Activated CD4-positive, alpha-beta memory T cell treated with anti-CD3 and anti-CD28 coated beads, Interleukin-2, amount 10 ng/mL, durations not matched to agents 7 days and 5 days (primary cell): ENCODE measurements at places on chromosomes 3 and 15. TPM values are rescaled to one million over a fixed set of nuclear protein-coding genes. Genes with fewer than 3 reads are reported as not detected.
A peak's percentile ranks its signal among the peaks of the same experiment; 100 is the strongest.

Gene KY
- total RNA-seq: not detected

Gene EPHB1
- total RNA-seq: 0.80 TPM

Gene RHOA
- total RNA-seq: 505 TPM

Gene NR2E3
- total RNA-seq: not detected

Gene PLCB2
- 140 TPM for total RNA-seq

Gene GOLGA8A
- 170 TPM for total RNA-seq

Gene CHRD
- not detected for total RNA-seq

Gene C3orf49
- total RNA-seq: not detected

Gene TEX264
- total RNA-seq: 108 TPM

Gene GPR27
- 3.1 TPM for total RNA-seq

Gene ONECUT1
- total RNA-seq: not detected

Gene ZNF860
- total RNA-seq: 0.08 TPM

Gene WDR49
- total RNA-seq: not detected

Gene ACY1
- total RNA-seq: 18.4 TPM

Gene TICRR
- 18.2 TPM for total RNA-seq

GRCh38 chr15:71545223-71545760 lies 265.1 kb upstream of the NR2E3 start:
- DNase-seq: no peak

DNA sequence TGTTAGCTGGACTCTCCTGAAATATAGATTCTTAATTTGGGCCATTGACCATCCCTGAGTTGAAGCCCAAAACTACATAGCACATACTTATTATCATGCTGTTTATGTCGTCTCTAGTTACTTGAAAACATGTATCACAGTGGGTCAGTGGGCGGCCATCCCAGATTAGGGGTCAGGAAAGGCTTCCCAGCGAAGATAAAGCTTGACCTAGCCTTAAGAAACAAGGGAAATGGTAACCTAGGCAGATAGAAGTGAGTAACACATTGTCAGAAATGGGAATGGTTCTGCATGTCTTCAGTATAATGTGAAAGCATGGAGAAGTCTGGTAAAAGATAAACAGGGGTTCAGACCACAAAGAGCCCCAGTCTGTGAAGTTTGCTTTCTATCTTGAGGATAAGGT lies 124.7 kb downstream of the C3orf70 start:
- no peak for DNase-seq

DNA sequence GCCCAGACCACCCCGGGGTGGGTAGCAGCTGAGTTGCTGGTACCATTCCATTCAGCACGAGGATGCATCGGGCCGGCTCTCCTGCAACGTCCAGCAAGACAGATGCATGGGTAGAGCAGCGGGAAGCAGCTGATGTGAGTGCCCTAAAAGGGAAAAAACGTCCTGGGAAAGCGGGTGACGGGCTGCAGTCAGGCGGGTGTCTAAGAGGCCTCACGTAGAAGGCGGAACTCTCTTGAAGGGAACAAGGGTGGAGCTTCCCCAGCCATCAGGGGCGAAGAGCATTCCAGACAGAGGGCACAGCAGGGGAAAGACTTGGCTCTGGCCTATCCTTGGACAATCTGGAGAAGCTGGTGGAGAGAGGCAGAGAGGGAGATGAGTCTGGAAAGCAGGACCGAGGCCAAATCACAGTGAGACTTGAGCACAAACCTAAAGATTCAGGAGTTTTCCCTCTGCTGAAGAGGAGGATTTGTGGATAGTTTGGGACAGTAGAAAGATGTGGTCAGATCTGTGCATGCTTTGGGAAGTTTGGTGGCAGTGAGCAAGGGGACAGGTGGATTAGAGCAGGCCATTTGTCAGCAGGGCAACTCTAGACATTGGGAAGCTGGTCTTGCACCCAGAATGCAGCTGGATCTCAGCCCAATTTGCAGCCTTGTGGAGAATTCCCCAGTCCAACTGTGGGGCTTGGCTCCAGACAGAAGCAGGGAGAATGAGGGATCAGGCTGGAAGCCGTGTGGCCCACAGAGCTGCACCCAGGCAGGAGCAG lies 70.7 kb downstream of the SEMA5B start:
- no peak for DNase-seq

DNA sequence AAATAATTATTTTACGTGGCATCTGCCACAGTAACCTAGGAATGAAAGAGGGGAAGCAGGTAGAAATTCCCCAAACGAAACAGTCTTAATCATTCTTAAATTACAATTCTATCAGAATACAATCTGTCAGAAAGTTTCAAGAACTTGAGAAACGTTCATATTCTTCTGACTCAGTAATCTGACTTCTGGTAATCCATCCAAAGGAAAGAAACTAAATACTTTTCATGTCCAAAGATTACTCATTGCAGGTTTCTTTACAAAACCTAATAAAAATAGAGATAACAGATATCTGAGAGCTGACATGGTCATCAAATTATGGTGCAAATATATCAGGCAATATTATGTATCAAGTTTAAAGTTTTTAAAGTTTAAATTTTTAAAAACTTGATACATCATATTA lies 109.4 kb downstream of the DLG1 start:
- no peak for DNase-seq

DNA sequence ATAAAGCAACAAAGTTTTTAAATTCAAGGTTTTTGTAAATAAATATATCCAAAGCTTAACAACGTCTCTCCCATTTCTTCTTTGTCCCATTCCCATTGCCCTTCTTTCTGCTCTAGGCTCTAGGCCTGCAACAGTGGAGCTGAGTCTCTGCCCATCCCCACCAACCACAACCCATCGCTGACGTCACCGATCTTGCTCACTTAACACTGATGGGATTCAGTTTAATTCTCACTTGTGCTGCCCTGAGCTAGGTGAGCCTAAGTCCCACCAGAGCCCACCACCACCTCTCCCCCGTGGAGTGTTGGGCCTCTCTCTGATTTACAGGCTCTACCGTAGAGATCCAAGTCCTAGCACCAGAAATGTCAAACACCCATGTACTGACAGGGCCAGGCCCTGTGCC lies 61.3 kb upstream of the RAB6B start:
- DNase-seq: no peak

DNA sequence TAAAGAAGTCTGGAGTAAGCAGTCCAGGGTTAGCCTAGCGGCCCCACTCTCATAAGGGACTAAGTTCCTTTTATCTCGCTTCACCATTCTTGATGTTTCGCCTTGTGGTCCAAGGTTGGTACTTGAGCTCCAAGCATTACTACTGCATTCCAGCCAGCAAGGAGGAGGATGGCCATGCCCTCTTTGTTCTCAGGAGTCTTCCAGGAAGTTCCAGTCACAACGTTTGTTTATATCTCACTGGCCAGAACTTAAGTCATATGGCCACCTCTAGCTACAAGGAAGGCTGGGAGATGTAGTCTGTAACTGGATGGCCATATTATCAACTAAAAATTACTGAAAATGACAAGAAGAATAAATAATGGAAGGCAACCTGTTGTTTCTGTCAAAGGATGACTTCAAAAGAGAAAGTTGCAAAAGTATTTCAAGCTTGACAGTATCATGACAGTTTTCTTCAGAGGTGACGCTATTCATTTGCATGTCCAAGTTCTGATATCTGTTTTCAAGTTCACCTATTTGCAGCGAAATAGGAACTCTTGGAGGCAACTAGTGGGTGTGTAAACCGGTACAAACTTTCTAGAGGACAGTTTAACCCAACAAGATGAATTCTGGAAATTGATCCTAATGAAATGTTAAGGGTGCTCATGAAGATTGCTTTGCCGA lies 118.6 kb downstream of the PGPEP1L start:
- no peak for DNase-seq

- DNase-seq: no peak
These were observed at the start of gene TMEM202 for GRCh38 chr15:72397796-72398588. TSS of gene TMEM202 (plus strand) at chr15:72398305. CDS start at chr15:72398327, 22 bp downstream.

- DNase-seq: peak; percentile 97
These were observed at the start of gene DENND6A for GRCh38 chr3:57692396-57693147. TSS of gene DENND6A (minus strand) at chr3:57693077. CDS start at chr3:57693018, 59 bp downstream.

DNA sequence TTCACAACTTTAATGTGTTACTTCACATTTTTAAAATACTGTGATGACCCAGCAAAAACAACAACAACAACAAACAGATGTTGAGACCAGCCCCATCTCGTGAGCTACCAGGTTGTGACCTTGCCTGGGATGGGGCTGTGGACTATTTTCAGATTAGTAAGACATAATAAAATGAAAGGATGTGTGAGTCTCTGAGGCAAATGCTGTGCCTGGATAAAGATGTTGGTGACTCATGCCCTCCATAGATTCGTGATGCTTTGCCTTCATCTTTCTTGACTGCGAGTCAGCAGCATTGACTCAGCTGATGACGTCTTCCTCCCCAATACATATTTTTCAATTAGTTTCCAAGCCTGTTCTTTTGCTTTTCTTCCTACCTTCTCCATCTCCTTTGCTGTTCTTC lies 453.0 kb upstream of the CFAP20DC start:
- peak; percentile 31 for DNase-seq

DNA sequence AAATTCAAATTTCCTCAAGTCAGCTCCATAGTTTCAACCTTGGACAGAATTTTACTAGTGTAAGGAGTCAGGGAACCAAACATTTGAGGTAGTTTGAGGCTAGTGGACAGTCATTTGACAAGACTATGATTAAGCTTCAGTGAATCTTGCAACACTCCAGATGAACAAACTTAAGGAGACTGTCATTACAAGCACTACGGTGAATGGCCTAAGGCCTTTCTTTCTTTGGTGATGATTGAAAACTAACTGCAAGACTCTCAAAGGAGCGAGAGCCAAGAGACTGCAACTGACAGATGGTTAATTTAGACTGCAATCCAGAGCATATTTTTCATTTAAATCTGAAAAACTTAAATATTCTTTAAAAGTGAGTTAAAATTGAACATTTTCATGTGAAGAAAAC lies 272.3 kb upstream of the NECTIN3 start:
- DNase-seq: no peak

DNA sequence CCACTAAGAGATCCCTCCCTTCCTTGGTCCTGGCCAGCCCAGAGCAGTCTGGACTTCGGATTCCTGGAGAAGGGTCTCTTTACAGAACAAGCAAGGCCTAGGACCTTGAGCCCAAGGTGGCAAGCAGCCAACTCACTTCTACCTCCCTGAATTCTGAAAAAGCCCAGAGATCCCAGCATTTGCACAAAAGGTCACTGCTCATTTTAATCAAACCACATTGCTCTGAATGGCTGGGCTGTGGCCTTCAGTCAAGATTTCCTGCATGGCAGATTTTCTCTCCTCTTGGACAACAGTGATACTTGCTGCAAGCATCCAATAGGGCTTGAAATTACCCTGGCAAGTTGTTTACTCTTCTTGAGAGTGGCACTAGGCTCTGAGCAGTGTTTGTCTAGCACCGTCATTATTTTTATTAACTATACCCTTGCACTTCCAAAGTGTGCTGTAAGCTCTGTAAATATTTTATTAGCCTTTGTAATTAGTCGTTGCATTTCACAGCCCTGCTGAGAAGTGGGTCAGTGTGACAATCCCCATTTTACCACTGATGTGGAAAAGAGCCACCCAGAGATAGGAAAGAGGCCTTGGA lies 274.7 kb upstream of the CTNNB1 start:
- no peak for DNase-seq

- no peak for DNase-seq
These were observed 12.2 kb upstream of the PIK3R4 start for GRCh38 chr3:130758624-130759369.

DNA sequence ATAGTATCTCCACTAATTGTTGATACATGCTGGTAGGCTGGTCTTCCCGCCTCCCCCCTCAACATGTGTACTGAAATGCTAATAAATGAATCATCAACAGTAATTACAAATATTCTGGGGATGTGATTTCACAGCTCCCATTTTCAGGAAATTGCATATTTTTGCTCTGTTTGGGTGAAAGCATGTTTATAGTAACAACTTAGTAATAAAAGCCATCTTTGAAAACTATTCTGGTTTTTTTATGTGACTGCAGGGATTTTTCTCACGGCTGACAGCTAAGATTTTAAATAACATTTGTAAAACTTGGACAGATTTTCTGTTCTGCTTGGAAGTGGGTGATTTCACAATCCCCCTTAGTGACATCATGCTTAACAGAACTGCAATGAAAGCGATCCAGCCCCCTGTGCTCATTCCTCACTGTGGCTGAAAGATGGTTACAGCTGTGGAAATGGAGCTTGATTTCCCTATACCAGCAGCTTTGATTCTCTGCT lies 25.6 kb upstream of the FAM174B start:
- no peak for DNase-seq

DNA sequence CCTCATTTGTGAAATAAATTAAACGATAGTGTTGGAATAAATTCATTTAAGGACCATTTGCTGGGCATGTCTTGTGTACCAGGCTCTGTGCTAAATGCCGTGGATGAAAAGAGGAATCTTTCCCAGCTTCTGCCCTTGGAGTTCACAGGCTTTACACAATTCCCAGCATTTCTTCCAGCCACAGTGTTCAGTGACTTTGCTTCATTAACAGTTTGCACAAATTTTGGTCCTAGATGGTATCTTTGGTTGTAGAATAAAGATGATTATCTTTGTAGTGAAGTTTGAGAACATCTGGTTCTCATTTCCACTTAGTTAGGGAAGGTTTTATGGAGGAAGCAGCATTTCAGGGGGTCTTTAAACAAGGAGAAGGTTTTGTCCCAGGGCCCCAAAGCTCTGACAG lies 100.1 kb downstream of the LRTM1 start:
- DNase-seq: no peak

- DNase-seq: no peak
These were observed 42.3 kb upstream of the KLHL25 start for GRCh38 chr15:85837011-85837433.

- DNase-seq: no peak
These were observed 2.3 kb downstream of the THOC7 start for GRCh38 chr3:63861306-63861705.

DNA sequence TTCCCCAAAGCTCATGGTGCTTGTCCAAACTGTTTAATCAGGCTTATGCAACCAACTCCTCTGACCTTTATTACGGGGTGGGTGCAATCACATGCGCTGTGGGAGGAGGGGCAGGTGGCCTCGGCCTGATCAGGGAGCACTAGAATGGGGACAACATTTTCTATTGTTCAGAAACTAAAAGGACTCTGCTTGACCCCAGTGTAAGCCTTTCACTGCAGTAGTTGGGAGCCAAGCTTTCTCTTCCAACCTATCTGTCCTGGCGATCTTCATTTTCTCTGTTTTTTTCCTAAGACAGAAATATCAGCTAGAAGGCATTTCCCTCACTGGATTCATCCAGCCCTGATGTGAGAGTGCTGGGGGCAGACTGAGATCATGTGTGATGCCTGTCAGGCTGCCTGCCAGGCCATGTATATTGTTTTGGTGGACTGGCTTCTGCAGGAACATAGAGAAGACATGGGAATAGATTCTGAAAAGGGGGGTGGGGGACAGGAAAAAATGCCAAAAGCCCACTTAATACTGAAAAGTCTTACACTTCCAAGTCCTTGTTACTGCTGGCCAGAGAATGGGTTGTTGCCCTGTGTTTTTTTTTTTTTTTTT lies 627.0 kb upstream of the TBL1XR1 start:
- DNase-seq: no peak

DNA sequence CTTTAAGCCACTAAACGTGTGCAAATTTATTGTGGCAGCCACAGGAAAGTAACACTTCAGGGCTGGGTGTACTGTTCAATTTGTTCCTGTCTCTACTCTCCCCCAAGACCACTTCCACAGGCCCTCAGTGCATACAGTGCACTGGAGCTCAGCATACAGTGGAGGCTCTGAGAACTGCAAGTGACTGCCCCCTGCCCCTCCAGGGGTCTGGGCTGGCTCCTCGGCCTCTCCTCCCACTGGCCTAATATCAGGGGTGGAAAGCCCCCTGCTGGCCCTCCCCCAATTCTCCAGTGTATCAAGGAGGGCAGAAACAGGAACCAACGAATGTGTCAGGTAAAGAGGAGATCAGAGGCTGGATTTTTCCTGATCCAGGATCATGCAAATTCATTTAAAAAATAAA lies 19.9 kb upstream of the HEG1 start:
- no peak for DNase-seq
